ENCODE measurements at places on chromosomes 4 and X. TPM values are rescaled to one million over a fixed set of nuclear protein-coding genes. Genes with fewer than 3 reads are reported as not detected.

The SLC38A5 gene
- total RNA-seq: 205 TPM

The GPM6B gene
- total RNA-seq: not detected

The PTTG2 gene
- 0.66 TPM for total RNA-seq

The ADH1B gene
- not detected for total RNA-seq

The SPANXC gene
- not detected for total RNA-seq

The SRD5A3 gene
- 32.4 TPM for total RNA-seq

The CT55 gene
- not detected for total RNA-seq

The FAT1 gene
- 0.15 TPM for total RNA-seq

The AMTN gene
- not detected for total RNA-seq

GRCh38 chr4:101791182-101791558 is 640 bp downstream of the BANK1 start:
- DNase-seq: no peak

DNA sequence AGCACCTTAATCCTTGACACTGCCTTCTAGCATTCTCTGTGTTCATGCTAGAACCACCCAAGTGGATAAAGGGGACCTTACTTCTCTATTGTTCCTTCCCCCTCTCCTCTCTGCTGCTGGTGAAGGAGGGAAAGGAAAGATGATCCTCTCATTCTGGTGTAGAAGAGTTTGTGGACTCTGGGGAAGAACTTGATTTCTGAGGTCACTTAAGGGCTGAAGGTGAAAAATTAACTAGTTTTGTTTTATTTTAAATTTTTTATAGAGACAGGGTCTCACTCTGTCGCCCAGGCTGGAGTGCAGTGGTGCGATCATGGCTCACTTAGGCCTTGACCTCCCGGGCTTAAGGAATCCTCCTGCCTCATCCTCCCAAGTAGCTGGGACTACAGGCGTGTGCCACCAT is 29.8 kb downstream of the SMS start:
- DNase-seq: no peak

- DNase-seq: no peak
Measured at GRCh38 chrX:88908056-88908455, 161.0 kb downstream of the CPXCR1 start.

GRCh38 chr4:25663781-25664180 is 8.1 kb downstream of the SLC34A2 start:
- DNase-seq: no peak

DNA sequence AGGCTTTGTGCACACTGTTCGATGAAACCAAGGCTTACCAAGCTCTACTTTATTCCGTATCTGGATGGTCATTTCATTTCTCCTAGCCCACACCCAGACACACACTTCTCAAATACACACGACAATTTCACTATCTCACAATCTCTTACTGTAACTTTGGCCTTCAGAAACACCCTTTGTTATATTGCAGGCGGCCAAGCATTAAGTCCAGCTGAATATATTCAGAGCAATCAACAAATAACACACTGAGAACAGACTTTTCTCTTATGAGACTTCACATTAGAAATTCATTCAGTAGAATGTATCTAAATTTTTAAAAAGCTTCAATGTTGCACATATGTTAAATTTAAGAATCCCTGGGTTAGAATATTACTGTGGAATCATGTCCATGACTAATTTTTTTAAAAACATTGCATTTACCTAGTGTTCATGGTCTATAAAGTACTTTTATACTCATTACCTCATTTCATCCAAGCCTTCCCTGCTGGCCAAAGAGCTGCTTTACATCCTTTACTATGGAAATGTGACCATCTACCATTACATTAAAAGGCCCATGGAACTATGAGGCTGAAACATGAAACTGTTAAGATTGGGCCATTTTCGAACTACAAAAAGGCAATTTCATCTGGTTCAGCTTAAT is 10.5 kb upstream of the MAGEB17 start:
- no peak for DNase-seq

- no peak for DNase-seq
Measured at GRCh38 chr4:150381036-150381435, 200.9 kb upstream of the MAB21L2 start.

DNA sequence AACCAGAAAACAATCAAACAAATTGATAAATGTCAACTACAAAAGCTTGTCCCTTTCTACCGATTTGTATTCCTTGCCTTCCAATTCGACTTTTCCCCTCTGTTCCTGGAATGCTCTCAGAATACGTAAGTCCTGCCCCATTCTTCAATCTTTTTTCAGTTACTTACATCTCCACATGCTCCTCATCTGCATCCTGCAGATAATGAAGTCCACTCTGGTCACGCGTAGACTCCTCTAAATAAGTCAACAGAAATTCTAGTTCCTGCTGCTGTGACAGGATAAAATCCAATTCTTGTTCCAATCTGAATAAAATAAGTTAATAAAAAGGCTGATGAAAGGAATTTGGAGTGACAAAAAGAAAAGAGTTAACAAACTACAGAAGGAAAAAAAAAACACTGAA is 34.4 kb upstream of the RBM41 start:
- DNase-seq: no peak

DNA sequence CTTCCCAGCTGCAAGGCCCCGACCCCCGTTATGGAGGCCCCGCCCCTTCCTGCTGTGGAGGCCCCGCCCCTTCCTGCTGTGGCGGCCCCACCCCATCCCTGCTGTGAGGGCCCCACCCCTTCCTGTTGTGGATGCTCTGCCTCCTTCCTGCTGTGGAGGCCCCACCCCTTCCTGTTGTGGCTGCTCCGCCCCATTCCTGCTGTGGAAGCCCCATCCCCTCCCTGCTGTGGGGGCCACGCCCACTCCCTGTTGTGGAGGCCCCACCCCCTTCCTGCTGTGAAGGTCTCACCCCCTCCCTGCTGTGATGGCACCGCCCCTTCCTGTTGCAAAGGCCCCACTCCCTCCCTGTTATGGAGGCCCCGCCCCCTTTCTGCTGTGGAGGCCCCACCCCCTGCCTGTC is 104.9 kb upstream of the PSAPL1 start:
- DNase-seq: peak; percentile 56

DNA sequence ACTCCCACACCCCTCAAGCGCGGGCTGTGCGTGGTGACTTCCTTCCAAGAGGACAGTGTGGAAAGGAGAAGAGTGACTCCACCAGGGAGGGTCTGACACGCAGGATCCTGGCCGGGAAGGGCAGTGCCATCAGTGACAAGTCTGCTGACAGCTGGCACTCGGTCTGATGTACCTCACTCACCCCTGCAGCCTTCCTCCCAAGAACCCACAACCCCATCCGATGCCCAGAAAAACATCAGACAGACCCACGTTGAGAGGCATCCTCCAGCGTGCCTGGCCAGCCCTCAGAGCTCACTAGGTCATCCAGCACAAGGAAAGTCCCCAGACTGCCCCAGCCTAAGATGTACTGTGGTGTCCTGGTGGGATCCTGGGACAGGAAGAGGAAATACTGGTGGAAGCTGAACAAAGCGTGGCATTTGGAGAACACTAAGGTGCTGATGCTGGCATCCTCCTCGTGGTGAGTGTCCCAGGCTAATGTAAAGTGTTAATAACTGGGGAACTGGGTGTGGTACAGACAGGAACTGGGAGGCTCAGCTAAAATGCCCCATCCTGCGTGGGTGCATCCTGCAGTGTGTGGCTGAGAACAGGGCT is 200.0 kb upstream of the PSAPL1 start:
- DNase-seq: no peak

DNA sequence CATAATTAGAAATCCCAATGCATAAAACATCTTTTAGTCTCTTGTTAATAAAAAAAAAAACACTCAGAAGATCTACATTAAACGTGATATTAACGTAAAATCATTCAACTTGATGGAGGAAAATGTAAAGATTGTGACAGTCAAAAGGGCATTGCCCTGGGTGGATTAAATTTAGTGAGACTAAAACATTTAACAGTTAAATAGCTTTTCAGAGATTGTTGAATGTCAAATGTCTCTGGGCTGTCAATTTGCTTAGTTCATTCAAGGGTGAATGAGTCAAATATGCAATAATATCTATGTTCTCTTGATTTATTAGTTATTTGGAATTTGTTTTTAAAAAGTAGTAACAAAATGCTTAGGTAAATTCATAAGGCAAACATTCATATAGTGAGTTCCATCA is 836.6 kb upstream of the PCDH10 start:
- DNase-seq: no peak

GRCh38 chr4:77581724-77582123 is 23.9 kb upstream of the CXCL13 start:
- no peak for DNase-seq

- DNase-seq: no peak
Measured at GRCh38 chrX:137565318-137565904, 516 bp upstream of the ZIC3 start.

- DNase-seq: no peak
Measured at GRCh38 chrX:6732101-6732500, 197.2 kb upstream of the VCX3A start.

DNA sequence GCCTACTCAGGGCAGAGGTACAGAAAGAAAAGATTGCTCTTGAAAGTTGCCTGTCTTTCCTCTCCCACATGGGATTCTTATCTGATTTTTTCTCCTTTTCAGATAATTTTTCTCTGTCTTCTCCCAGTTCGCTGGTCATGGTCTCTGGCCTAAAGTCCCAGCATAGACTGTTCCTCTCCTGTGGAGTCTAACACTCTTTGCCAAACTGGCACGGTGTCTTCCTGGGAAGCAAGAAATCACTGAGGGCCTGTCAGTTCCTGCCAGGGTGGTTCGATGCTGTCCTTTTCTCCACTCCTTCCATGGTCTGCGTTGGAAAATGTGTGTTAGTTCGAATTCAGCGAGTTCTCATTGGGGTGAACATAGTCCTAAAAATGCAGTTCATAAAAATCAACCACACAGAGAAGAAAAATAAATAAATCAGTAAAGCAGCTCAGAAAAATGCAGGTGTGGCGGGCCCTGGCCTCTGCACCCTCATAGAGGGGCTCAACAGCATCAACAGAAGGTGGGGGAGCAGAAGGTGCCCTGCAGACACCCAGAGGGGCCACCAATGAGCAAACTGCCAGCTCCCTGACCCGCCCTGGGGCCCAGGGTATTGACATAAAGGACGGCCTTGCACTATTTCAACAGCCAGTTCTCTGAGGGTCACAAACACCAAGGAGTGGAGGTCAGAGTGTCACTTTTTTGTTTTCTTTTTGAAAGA is 2.1 kb downstream of the RGN start:
- DNase-seq: no peak

- no peak for DNase-seq
Measured at GRCh38 chrX:31291131-31291530, 219.3 kb upstream of the FTHL17 start.

DNA sequence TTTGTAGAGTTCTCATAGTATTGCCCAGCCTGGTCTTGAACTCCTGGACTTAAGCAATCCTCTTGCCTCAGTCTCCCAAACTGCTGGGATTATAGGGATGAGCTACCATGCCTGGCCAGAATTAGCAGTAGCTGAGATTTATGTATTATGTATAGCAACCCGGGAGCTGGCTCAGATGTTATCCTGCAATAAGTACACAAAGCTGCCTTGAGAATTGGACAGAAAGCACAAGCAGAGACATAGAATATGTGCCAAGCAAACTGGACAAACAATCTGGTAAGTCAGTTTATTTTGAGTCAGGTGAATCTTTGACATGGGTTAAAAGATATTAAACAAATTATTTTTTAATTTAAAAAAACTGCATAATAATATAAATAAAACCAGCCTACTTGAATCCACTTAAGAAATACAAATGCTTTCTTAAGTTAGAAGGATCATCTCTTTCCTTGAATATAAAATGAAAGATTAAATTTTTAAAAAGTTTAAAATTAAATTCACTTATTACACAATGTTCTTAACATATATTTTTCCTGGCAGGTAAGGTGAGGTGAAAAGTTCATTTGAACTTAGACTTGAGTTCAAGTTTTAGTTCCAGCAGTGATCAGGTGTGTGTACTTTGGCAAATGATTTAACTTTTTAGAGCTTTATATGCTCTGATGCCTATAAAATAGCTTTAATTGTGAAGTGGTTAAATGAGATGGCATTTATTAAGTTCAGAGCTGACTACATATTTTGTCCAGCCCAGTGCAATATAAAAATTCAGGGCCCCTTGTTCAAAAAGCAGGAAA is 87.8 kb upstream of the ACSL1 start:
- DNase-seq: no peak

GRCh38 chrX:41837270-41837944 is 85.9 kb downstream of the CASK start:
- no peak for DNase-seq

DNA sequence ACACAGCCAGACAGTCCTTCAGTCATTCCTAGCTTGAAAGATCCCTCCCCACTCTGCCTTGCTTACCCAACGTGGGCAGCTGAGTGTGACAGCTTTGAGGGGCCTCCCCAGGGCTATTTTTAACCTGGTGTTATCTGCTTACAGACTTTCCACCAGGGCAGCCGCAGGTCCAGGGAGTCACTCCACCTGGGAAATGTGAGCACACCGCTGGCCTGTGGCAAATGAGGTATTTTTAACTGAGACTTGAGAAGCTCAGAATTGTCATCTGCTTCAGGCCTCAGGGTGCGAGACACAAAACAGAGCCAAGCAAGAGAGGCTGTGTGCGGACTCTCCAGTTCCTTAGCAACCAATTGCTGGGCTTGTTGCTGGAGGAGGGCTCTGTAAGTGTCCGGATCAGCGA is 13.0 kb downstream of the CORIN start:
- DNase-seq: no peak

- DNase-seq: no peak
Measured at GRCh38 chr4:3017504-3017903, 54.1 kb downstream of the GRK4 start.

GRCh38 chrX:137427426-137427778 is 138.5 kb upstream of the ZIC3 start:
- DNase-seq: no peak

GRCh38 chr4:152327606-152328453 is 208.1 kb downstream of the FBXW7 start:
- no peak for DNase-seq
